Adipocyte (in vitro differentiated cells): ENCODE measurements at places on chromosomes 1 and 21.

DNA sequence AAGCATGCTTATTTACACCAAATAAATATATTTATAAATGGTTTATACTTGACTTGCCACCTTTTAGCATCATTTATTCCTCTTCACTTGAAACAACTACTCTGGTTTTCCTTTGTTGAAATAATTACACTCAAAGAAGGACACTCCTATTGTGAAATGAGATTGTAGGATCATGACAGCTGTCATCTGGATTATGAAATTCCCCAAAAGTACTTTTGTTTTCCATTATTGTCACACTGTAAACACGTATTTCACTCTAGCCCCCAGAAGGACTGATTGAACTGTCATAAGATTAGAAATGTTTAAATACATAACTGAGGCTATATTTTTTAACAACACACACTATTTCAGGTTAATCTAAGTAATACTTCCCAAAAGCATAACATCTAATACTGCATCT lies 593.8 kb downstream of the LRRIQ3 start:
- DNase-seq = no peak

DNA sequence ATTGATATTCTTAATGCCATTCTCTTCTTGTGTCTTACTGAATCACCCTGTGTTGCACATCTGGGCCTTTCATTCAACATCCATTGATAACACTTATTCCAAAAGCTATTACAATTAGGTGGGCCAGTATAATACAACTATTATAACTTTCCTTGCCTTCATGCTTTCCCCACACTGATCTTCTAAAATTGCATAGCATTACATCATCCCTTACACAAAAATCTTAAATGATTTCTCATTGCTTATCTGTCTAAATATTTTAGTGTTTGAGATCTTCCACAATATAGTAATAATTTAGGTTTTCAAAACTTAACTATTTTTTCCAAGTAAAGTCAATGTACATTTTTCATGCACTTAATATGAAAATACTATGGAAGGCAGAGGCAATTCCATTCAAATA lies 1634.1 kb downstream of the PLA2G4A start:
- DNase-seq = peak; percentile 35

DNA sequence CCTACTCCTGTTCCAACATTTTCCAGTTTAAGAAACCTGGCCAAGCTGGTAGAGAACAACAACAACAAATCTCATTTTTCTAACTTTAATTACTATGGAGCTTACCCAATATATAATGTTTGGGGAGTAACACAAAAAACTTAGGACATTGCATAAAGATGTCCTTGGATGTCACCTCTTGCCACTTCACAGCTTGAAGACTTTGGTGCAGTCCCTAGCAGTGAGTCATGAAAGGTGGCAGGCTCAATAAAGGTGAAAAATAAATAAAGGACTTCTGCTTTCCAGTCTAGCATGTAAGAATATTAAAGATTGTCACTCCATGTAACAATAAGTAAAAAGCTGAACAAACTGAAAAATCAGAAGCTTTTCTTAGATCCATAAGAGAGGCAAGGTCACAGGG lies 17.6 kb upstream of the SELP start:
- DNase-seq = no peak

DNA sequence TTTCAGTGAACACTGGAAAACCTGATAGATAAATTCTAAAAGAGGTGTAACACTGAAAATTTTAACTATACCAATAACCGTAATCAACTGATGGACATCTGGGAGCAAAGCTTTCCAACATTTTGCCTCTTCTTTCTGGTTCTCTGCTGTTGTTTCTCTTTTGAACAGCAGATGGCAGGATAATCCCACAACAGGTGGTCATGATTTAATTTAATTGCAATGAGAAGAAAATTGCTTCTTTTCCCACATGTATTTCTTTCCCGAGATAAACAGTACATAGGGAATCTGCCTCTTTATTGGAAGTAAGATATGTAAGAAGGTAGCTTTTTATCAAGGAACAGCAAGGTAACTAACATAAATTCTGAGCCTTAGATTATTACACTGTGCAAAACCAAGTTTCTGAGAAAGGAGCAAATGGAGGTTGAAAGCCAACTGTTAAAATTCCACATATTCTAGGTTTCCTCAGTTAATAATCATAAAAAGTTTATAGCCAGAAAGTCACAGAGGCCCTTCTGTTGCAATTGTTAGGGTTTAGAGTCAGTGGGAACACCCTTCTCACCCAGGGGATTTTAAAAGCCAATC lies 72.9 kb downstream of the RPS6KA1 start:
- DNase-seq = peak; percentile 89

DNA sequence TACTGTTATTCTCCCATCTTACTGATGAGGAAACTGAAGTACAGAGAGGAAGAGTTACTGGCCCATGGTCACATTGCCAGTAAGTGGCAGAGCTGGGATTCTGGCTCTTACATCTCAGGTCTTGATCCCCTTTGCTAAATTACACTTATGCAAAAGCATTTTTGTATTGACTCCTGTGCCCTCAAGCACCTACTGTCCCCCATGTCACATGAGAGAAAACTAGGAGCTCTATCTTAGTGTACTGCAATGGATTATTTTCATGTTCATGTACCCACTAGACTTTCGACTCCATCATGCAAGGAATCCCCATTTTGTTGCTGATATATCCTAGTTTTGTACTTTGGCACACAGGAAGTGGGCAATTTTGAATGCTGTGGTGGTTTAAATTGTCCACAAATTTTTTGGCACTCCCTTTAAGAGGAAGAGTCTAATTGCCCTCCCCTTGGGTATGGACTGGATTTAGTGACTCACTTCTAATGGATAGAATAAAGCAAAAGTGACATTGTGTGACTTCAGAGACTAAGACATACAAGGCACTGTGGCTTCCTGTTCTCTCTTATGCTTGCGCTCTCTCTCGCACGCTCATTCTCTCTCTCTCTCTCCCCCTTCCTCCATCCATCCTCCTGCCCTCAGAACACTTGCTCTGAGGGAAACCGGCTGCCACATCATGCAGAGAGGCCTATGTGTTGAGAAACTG lies 43.5 kb upstream of the JAK1 start:
- DNase-seq = no peak

DNA sequence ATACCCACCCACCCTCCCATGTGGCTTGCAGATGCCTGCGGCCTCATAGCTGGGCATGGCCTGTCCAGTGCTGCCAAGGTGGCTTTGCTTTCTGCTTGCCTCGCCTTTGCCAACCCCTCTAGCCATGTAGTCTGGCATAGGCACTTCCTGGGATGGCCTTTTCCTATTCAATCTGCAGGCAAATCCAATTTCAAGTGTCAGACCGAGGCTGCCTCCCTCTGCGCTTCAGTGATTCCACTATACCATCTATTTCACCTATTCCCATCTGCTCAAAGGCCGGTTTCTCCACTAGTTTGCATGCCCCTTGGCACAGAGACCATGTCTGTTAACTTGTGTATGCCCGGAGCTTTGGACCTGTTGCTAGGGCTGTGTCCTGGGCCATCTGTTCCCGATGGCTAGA lies 3.8 kb upstream of the ZBTB21 start:
- DNase-seq = no peak

GRCh38 chr1:11429226-11429625 lies 49.7 kb upstream of the DISP3 start:
- no peak for DNase-seq

GRCh38 chr1:167808690-167809089 lies 86.9 kb downstream of the MPZL1 start:
- no peak for DNase-seq

GRCh38 chr1:75472089-75472970 lies 138.6 kb downstream of the SLC44A5 start:
- no peak for DNase-seq

DNA sequence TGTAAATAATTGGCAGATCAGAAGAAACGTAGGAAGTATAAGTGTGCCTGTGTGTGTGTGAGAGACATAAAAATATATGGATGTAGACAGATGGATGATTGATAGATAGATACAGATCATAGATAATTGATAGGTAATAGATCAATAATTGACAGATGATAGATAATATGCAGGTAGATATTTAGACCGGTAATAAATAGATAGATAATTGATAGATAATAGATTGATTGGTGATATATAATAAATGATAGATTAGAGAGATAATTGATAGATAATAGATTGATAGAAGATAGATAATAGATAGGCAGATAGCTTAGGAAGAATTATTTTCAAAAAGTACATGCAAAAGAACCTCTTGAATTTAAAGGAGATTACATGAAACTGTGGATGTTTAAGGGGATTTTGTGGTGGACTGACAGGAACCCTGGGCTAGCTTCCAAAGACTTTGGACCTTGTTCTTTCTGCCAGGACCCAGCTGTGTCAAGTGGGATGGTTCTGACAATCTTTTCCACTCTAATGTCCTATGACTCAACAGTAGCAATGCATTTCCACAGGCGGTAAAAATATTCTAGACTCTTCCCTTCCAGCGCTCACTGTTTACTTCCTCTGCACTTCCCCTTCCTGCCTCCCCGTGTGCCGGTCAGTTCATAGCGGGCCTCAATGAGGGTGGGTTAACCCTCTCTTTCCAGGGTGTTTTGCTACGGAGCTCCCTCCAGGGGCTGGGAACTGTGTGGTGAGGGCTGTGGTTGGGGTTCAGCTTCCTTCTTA lies 39.4 kb downstream of the KCNJ15 start:
- DNase-seq = no peak

GRCh38 chr1:10873189-10873588 lies 76.7 kb upstream of the CASZ1 start:
- DNase-seq = no peak

GRCh38 chr1:107451715-107452114 lies 310.9 kb downstream of the NTNG1 start:
- DNase-seq = no peak

DNA sequence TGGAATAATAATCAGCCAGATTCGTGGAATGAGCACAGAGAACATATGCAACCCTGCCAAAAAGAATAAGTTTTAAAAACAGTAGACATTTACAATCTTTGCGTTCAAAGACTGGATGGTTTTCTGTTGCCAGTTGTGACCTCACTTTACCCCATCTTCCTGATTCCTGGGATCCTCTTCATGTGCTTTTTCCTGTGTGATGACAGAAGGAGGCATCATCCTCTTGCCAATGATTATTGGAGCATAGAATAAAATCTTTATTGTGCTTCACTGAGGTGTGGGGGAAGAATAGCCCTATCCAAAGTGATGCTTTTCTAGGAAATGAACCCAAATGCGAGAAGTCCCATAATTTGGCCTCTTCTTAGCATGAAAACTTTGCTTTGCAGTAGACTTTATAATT lies 15.0 kb upstream of the BARHL2 start:
- DNase-seq = no peak

DNA sequence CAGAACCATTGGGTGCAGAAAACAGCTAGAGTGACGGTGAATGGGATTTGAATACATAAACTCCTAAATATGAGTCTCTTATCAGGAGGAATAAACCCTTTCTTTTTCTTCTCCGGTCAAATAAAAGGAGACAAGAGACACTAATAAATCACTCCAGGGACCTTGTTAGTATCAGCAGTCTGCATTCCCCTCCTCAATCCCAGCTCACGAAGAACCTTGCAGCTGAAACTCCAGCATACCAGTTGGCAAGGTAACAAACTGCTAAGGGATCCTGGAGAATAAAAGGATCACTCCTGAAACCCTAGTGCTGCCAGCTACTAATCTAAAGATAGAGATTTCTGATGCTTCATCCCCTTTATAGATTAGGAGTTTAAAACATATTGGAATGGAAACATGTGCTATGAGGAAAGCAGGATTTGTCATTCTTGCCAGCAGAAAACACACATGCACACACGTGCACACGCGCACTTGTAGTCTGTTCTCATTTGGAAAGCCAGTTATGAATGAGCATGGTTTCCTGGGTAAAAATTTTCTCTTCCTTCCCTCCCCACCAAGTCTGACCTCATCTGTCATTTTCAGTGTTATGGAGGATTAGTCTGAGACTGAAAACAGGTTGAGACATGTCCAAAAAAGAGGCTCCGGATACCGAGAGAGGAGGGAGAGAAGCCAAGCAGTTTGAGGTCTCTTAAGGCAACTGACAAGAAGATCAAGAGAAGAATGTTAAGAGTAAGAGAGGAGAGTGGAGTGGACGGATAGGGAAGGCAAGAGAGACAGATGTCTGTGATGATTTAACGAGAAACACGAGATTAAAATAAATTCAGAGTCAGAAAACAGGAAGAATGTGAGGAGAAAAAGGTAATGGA lies 10.9 kb downstream of the IER5 start:
- DNase-seq = peak; percentile 69

- DNase-seq = no peak
Measured at GRCh38 chr1:162028726-162029125, 5.1 kb upstream of the OLFML2B start.
